ENCODE measurements at places on chromosomes 1 and 21.

DNA sequence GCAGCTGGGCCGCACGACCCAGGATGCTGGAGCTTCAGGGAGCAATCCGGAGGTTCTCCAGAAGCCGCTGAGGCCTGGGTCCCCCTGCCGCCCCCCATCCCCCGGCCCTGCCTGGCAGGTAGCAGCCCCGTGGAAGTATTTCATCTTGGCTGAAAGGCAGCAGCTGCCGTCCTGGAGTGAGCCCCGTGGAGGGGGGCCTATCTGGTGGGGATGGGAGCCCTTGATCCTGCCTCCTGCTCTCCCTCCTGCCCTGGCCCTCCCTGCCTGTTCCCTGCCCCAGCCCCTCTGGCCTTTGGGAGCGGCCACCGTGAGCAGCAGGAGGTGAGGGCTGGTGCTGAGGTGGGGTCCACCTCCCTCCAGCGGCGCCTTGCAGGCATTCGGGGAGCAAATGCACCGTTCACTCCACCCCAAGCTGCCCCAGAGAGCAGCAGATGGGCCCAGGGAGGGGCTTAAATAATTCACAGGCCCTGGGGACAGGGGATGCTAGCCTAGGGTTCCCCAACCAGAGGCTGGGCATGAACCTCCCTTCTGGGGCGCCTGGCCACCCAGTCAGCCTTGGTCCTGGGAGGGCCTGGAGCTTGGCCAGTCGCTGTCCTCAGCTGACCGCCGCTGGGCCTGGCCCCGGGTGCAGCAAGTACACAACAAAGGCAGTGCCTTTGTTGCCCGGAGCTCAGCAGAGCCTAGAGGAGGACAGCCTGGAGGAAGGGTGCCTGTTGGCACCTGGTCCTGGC, 23.7 kb upstream of the PLCH2 start:
- no peak for DNase-seq

DNA sequence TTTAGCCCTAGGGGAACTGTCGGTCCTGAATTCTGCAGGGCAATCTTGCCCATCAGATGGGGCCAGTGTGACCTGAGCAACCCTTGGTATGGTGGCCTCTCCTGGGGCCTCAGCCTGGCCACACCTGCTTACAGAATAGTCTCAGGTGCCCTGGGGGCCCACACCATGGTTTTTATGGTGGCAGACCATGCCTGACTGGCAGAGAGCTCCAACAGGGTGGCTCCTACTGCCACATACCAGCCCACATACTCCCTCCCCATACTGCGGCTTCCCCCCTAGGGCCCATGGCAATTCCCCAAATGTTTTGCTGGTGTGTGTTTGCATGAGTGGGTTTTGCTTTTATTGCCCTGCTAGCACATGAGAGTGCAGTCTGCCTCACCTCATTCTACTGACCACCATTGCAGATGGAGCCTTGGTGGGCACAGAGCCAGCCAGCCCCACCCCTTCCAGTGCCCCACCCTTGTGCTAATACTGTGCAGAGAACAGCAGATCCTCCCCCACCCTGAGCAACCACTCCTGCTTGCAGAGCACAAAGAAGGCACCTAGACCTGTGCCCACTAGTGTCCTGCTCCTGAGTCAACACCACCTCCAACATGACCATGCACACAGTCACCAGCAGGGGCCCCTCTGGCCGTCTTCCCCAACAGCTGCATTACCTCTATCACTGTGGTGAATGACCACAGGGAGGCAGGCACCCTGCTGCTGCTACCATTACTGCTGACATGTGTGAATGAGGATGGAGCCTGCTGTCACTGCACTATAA, 86.8 kb downstream of the GDAP2 start:
- DNase-seq, result no peak

GRCh38 chr1:88801575-88802208, 89.7 kb downstream of the GTF2B start:
- no peak for DNase-seq

DNA sequence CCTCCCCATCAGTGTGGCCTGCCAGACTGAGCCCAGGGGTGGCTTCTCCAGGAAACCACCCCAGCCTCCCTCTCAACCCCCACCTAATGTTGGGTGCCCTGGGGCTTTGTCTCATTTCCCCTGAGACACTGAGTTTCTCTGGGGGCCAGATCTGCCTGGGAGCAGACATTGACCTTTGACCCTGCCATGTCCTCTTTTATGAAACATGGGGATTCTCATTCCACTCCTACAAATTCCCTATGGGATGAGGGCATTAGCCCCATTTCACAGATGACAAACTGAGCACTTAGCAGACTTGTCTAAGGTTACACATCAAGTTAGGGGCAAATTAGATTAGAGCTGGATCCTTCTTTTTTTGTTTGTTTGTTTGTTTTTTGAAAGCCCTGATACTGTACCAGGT, 24.1 kb downstream of the RHBG start:
- no peak for DNase-seq

DNA sequence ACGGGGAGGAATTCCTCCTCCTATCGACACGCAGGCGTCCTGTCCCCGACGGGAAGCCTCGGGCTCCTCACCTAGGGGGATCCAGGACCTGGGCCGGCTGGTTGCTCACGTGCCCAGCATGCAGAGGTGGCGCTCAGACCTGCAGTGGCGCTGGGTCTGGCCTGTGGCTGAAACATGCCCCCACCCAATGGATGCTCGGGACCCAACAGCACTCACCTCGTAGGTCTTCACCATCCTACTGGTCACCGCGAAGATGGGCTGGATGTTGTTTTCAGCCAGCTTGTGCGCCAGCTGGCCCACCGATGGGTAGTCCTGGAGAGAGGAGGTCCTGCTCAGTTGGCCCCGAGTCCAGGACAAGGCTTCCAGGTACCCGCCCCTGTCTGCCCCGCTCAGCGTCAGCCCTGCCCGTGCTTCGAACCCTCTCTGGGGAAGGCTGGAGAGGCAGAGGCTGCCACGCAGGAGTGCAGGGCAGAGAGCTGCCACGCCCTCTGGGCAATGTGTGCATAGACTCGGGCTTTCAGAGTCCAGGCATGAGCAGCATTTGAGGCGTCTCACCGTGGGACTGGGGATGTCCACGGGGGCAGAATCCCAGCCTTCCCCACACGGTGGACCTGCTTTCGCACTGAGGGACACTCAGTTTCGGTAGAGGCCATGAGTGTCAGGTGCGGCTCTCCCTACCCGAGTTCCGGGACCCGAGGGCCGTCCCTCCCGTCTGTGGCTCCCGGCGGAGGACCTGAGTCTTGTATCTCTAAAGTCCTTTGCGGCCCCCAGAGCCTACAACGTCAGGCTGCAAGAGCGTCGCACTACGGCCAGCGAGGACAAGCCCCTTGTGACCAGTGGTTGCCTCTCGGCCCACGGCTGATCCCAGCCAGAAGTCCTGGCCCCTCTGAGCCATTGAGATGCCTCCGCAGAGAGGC, 21.6 kb downstream of the ITGB2 start:
- DNase-seq, result no peak

GRCh38 chr1:34696230-34696629, 58.6 kb upstream of the GJB5 start:
- DNase-seq, result no peak

DNA sequence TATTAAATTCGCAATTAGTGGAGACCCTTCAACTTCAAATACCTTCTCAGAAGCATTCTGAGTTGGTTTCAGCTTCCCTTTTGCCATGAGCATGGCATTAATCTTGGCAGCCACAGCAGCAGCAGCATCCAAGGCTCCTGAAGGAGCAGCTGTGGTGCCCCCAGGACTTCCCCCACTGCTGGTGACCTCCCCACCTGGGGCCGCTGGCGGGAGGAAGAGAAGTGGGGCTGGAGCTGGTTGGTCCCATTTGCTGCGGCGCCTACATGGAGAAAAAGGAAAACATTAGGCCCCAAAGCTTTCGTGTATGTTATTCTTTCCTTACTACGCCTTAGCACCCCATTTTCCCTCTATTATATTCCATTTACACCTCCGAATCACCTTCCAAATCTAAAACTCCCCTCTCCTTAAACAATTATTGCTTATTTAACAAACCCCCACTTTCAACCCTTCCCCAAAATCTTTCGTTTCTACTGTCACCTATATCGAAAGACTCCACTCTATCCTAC, 569 bp downstream of the KHDC4 start:
- no peak for DNase-seq

GRCh38 chr1:185008838-185009237, 34.5 kb upstream of the NIBAN1 start:
- DNase-seq, result no peak

DNA sequence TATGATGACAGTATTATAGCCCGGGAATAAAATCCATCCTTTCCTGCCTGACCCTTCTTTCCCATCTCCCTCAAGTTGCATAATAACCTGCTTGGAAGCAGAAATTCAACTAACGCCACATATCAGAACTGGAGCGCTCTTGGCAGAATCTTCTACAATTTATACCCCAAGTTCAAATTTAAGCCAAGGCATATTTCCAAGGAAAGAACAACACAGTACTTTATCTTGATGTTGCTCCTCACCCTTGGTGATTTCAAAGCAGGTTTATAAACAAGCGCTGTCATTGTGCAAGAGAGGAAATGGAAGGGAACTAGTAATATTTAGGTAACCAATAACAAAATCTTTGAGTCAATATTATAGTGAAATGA, 38.0 kb upstream of the PTGFRN start:
- DNase-seq, result no peak

DNA sequence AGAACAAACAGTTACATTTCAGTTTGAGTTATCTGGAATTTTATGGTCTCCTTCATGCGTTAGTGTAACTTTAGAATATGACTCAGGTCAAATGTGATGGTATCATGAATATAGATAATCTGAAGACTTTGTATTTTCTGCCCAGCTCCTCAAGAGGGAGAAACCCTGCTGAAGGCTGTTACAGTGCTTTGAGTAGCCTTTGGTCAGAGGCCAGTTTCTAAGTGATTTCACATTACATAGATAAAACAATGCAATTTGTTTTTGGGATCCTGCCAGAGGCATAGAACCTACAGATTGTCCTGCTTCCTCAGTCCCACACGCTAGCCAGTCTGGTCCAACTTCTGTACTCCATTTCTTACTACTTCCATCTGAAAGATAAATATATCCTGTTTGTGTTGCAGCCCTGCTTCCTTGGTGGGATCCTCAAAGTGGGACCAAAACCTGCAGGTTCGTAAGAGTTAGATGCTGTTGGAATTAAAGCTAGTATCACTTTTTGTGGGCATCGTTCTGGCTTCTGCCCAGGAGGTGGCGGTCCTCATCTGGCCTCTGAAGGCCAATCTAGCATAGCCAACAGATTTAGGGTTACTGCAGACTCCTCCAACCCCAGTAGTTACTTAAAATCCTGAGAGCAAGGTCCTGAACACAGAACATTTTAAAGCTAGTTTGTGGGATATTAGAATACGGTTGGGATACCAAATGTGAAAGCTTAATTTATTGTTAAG, 645.8 kb upstream of the USP24 start:
- no peak for DNase-seq

DNA sequence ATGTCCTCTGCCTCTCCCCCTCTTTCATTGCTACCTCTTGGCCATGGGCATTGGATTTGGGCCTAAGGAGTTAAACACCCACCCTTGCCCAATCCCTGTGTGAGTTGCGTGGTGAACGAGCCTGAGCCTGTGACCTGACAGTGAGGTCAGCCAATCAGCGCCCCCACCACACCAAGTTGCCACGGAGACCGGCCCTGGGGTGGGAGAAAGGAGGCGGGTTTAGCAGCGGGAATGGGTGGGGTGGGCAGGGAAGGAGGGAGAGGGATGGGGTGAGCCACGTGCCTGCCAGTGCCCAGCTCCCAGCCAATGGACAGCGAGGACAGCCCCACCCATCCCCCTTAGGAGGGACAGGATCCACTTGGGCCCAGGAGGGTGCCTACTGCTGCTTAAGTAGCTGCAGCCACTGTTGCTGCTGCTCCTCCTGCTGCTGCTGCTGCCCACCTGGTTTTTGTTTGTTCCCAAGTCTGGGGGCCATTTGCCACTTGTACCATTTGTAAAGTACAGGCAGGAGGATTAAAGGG, 9.5 kb downstream of the ZBTB7B start:
- no peak for DNase-seq

- DNase-seq, result no peak
Observed at GRCh38 chr1:178160736-178161475, 67.0 kb downstream of the RASAL2 start.

DNA sequence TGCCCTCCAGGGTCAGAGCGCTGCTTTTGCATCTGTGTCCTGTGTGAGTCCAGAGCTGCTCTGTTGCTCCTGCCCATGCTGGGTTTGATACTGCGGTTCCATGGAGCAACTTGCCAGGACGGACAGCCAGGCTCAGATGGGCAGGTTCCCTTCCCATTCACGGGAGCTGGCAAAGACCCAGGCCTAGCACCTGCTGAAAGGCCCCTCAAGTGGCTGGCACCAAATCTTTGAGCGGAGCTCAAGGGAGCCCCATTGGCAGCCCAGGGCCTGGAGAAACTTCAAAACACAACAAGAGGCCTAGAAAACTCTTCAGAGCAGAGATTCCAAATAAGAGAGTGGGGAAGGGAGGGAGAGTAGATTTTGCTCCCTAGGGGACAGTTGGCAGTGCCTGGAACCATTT, 97.2 kb downstream of the ACTL8 start:
- no peak for DNase-seq

DNA sequence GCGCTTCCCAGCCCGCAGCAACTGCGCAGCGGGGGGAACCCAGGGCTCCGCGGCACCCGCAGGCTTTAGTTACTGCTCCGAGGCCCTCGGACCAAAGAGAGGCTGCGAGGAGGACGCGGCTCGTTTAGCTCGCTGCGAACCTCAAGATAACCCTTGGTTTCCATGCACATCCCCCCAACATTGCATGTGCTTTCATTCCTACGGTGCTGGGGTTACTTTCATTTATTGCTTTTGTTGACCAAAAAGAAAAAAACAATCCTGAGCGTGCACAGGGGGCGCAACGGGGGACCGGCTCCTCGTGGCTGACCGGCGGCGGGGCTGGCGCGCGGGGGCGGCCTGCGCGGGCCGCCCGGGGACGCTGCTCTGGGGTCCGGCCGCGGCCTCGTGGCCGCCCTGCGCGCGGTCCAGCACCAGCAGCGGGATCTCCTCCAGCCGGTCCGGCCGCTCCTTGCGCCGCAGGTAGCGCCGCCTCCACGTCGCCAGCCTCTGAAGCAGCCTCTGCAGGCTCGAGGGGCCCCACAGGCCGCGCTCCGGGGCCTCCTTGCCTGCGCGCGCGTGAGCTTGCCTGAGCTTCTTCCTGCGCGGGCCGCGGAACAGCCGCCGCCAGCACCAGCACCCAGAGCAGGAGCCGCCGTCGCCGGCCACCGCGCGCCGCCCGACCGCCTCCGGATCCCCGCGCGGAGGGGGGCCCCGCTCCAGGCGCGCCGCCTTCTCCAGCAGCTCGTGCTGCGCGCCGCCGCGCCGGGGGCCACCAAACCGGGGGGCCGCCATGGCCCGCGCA, 77.4 kb downstream of the DESI2 start:
- DNase-seq, result no peak

- DNase-seq, result no peak
Observed at GRCh38 chr1:19438516-19439195, 46.7 kb downstream of the CAPZB start.

- no peak for DNase-seq
Observed at GRCh38 chr1:206544562-206545257, 37.4 kb downstream of the RASSF5 start.

- DNase-seq, result no peak
Observed at GRCh38 chr21:44521301-44521927, 18.6 kb downstream of the KRTAP10-1 start.

Measured in cerebellar nuclear complex (tissue), 1 donor.